ENCODE measurements at places on chromosomes 16 and 17.
A peak's percentile ranks its signal among the peaks of the same experiment; 100 is the strongest.

DNA sequence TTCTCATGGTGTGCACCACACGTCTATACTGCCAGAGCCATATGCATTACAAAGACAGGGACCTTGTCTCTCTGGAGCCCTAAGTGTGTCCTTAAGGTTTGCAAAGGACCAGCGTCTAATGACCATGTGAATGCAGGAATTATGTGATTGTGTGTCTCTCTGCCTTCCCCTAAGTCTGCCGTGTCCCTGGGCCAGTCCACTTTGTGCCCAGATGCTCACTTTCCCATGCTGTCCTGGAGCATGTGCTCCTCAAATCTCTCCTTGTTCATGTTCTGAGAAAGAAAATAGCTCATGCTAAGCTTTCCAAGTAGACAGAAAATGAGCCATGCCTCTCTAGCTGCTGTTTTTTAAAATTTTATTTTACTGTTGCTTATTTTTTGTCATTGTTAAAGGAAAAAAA lies 125.5 kb downstream of the RBFOX1 start:
- no peak for DNase-seq

GRCh38 chr17:3892095-3892998 lies 506 bp downstream of the CAMKK1 start:
- peak; percentile 97 for DNase-seq

DNA sequence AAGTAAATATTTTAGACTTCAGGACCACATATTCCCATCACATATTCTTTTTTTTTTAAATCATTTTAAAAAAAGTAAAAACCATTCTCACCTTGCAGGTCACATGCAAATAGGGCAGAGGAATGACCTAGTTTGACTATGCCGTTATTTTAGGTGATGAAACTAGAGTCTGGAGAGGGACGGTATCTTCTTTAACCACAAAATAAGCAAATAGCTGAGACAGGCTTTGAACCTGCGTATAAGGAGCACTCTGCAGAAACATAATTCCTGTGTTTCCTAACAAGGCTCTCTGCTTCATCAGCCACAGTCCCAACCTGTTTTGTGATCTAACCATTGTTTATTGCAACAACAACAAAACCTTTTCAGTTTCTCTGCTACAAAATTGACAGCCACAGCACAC lies 121.5 kb downstream of the PCTP start:
- no peak for DNase-seq

DNA sequence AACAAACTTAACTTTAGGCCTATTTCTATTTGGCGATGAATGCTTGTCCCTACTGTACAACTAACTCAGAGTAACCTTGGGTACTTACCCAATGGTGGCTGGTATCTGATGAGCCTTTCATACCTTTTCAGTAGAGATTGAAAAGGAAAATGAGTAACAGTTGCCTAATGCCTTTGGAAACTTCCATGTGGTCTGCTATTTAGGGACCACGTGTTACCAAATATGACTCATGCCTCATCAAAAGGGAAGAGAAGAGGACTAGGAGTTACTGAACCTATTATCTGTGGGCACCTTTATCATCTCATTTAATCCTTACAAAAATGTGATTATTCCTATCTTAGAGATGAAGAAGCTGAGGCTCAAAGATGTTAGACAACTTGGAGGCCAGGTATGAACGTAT lies 8.1 kb downstream of the MYOCD start:
- DNase-seq, result no peak

DNA sequence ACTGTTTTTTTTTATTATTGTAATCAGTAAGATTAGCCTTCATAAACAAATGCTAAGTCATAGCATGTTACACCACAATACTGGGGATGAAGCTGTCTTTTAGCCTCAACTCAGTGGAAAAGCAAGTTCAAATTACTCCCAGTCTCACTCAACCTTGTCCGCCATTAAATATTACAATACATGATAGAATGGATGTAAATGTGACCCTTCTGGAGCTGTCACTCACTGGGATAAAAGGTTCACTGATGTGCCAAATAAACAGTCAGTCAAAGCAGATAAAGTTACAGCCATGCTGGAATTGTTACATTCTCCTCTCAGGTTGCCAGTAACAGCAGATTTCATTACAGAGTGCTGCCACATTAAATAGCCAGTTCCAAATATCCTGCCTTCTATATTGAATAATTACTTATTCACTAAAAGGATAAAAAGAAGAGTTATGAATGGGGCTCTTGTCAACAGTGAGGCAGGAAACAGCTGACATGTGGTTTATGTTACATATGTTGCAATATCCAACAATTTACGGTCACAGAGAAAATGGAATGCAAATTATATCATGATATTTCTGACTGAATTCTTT lies 53.4 kb downstream of the BRIP1 start:
- no peak for DNase-seq

GRCh38 chr16:16830973-16831372 lies 452.0 kb downstream of the NPIPA7 start:
- DNase-seq, result no peak

DNA sequence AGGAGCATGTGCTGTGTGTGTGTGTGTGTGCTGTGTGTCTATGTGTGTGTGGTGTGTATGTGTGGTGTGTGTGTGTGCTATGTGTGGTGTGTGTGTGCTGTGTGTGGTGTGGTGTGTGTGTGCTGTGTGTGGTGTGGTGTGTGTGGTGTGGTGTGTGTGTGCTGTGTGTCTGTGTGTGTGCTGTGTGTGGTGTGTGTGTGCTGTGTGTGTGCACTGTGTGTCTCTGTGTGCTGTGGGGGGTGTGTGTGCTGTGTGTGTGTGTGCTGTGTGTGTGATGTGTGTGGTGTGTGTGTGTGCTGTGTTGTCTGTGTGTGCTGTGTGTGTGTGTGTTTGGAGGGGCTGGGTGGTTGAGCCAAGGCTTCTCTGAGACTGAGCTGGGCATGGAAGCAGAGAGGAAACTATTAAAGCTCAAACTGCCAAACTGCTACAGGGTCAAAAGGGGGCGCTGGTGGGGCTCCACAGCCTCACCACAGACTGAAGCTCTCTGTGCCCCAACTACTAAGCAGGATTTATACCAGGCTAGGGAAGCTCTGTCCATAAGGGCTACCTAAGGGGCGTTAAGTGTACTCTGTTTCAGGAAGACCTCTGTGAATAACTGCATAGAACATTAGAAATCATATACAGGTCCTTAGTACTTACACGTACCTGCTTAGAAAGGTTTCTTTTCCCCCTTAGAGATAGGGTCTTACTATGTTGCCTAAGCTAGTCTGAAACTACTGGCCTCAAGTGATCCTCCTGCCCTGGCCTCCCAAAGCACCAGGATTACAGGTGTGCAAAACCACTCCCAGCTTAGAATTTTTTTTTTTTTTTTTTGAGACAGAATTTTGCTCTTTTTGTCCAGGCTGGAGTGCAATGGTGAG lies 27.8 kb upstream of the GHDC start:
- no peak for DNase-seq

DNA sequence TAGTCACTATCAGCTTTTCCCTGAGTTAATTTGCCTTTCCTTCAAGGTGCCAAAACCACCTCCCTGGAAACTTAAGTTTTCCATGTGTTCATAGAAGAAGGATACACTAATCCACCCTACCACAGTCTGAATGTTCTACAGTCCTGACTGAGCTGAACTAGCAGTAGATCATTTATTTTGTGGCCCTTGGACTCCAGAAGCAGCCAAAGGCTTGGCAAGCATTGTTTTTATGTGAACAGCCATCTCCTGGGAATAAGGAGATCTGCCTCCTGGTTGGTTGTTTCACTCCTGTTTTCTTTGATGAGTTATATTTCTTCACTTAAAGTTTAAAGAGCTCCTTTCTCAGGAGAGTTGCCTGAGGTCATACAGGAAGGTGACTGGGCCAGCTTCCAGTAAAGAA lies 634.6 kb upstream of the SOX9 start:
- DNase-seq, result no peak

GRCh38 chr17:2510559-2510958 lies 1.1 kb downstream of the METTL16 start:
- DNase-seq, result no peak

DNA sequence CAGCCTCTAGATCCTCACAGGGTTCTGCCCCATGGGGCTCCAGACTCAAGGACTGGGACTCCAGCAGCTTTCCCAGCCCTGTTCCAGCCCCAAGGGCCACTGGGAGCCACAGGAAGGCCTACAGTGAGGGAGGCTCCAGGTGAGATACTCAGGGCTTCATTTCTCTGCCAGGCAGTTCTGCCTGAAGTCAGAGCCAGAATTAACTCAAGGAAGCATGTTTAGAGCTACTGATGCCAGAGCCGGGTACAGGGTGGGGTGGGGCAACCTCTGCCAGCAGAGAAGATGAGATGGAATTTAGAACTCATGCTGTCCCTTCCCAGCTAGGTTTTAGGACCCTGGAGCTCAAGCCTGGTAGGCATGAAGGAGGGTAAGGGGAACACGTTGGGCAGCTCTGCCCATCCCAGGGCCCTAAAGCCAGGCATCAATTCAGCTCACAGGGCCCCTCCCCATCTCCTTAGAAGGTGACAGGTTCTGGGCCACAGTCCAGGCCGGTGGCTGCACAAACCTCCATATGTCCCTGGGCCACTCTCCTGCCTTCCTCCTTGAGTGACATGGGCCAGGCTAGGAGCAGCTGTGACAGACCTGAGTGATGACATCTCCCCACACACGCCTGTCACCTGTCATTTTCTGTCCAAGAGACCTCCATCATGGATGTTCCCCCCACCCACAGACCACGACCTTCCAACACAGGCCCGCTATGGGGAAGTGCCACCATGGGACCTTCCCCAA lies 24.5 kb upstream of the SPPL2C start:
- no peak for DNase-seq

GRCh38 chr17:27538156-27538955 lies 82.1 kb downstream of the KSR1 start:
- peak; percentile 88 for DNase-seq

DNA sequence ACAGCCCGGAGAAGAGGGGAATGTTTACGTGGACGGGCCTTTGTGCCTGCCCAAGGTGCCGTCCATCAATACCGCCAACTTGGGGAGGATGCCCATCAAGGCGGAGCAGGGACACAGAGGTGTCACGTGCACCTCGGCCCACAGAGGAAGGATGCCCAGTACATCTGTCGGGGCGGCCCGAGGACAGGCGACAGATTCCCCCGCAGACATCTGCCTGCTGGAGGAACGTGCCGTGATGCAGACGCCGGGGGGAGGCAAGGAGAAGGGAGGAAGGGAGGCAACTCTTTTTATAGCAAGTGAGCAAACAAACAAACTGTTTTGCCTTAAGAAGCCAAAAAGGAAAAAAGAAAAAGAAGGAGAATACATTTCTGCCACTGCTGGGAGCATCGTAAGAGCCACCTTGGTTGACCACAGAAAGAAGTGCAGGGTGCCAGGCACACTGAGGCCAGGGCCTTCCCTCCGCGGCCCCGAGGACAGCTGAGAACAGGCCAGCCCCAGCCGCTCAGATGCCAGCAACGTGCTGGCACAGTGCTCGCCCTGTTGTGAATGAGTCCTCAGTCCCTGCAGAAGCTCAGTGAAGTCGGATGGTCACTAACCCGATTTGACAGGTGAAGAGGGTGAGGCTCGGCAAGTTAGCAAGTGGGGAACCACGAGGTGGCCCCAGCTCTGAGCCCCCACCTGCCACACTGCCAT lies 146.4 kb downstream of the RBFOX3 start:
- peak; percentile 37 for DNase-seq

DNA sequence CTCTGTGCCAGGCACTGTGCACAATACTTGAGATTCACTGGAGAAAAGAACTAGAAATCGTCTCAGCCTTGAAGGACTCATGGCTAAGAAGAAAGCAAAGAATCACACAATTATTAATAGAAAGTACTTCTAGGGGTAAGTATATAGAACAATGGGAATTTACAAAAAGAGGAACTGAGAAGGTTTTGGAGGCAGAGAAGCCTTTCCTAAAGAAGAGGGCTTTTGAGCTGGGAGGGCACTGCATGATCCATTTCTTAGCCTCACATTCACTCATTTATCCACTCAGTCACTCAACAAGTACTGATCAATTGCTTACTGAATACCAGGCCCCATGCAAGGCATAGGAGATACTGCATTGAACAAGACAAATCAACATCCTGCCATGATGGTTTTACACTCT lies 113.5 kb downstream of the TMEM114 start:
- DNase-seq, result no peak

GRCh38 chr16:30740364-30741251 lies 7.6 kb upstream of the PHKG2 start:
- peak; percentile 86 for DNase-seq

DNA sequence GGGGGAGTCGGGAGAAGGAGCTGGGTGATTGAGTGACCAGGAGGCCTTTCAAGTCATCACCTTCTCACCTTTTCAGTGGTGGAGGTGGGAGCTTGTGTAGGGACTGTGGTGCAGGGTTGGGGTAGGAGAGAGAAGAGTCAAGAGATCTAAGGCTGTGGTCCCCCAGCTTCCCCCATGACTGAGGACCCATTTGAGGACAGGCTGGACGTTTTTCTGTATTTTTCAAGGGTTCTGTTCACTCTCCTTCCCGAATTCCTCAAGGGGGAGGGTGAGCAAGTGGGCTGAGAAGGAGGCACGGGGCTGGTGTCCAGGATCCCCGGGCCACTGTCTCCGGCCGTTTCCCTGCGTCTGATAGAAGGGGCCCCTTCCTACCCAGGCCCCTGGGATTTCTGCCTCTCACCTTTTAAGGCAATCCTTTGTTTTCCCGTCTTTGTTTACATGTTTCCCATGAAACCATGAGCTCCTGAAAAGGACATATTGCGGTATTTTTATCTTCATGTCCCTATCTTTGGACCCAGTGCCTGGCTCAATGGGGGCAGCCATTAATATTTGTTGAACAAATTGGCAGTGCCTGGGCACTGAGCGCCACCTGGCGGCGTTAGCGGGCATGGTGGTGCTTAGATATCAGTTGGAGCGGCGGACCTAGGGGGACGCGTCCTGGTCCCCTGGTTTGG lies 9.2 kb upstream of the CD300A start:
- peak; percentile 52 for DNase-seq

- DNase-seq, result no peak
These were observed 5.1 kb downstream of the BMERB1 start for GRCh38 chr16:15439521-15439920.

GRCh38 chr16:54928411-54929089 lies 2.1 kb upstream of the IRX5 start:
- DNase-seq, result no peak

DNA sequence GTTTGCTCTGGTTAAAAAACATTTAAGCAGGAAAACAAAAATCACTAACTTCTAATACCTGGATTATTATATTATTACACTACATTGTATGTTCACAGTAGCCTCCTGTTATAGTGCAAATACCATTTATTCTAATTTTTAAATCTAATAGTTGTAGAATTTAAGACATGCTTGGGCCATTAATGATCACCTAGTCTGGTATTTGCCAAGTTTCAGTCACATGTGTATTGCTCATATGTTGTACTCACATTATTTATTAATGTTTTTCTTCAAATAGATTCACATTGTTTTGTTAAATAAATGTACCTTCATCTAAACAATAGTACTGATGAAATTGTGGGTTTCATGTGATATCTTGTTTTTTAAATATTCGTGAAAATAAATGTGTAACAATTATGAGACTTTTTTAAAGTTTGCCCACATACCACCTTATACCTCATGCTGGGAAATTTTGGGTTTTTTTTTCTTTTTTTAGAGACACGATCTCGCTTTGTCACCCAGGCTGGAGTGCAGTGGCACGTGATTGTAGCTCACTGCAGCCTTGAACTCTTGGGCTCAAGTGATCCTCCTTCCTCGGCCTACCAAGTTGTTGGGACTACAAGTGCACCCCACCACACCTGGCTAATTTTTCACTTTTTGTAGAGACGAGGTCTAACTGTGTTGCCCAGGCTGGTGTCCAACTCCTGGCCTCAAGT lies 5.9 kb downstream of the ZNF771 start:
- DNase-seq, result no peak

All from posterior cingulate gyrus (tissue), 11 donors.